ENCODE measurements at places on chromosomes 5 and 9.

DNA sequence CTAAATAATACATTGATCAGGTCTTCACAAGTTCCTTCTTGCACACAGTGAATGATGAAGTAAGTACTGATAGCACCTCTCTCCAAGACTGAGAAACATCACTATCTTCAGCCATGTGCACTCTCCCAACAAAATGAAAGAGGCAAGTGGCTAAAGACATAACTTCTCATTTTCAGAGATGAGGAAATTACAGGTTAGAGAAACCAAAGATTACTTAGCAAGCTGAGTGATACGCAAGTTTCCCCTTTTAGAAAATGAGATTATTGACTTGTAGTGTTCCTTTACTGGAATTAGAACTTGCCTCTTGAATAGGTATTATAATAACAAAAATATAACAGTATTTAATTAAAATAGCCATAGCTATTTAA, 21.6 kb downstream of the CEMIP2 start:
- no peak for DNase-seq

GRCh38 chr5:149018909-149019443, 43.9 kb downstream of the SH3TC2 start:
- no peak for DNase-seq

GRCh38 chr5:168334695-168335094, 43.2 kb downstream of the WWC1 start:
- no peak for DNase-seq

DNA sequence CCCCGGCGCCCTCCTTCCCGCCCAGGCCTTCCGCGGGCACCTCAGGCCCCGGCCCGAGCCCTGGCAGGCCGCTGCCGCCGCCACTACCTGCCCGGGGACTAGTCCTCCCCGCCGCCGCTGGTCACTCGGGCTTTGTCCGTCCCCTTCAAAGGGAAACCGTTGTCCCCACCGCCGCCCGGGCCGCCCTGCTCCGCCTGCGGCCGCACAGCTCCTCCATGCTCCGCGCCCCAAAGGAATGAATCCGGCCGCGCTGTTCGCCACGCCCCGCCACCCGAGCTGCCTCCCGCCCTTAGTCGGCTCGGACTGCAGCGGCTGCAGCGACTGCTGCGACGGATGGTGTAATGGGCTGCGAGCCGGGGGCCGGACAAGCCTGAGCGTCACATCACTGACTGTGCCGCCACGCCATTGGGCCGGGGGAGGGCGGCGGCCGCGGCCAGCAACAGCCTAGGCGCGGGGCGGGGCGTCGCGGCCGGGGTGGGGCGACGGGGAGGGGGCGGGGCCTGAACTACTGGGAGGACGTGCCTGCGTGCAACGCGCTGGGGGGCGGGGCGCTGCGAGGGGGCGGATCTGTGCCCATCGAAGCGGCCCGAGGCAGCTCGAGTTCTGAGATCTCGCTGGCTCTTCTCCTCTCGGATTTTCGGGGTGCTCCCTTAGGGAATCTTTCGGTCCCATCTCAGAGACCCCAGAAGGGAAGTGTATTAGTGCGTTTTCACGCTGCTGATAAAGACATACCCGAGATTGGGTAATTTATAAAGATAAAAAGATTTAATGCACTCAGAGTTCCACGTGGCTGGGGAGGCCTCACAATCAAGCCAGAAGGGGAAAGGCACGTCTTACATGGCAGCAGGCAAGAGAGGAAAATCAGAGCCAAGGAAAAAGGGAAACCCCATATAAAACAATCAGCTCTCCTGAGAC, at the start of gene FEM1C:
Gene FEM1C, minus strand, starts transcription at position 340 of the 915 bp plus-strand sequence. CDS start 1,282 bp downstream, outside the sequence.
- DNase-seq = peak; percentile 97

- no peak for DNase-seq
Observed at GRCh38 chr9:121372239-121373010, 2.4 kb upstream of the STOM start.

GRCh38 chr9:109560470-109561132, 62.5 kb upstream of the PTPN3 start:
- no peak for DNase-seq

DNA sequence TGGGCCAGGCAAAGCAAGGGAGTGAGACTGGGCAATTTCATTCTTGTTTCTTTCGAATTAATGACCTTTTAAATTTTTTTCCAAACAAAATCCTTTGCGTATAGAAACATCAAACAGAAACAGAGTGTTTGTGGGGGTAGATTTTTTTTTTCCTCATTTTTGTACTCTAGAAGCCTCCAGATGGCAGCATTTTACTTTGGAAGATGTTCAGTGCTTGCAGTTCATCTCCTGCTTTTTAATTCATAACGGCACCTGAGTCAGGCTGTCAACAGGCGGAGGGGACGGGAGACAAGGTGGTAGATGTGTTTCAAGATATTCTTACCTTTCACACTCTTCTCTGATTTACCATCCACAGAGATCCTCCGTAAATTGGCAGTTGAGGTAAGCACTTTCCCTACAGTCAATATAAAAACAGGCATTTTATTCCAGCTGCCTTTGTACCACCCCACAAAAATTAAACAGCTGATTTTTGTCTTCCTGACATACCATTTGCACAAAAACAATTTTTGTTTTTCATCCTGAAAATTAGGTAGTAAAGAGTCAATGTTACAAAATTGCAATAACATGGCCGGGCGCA, 99.5 kb upstream of the FBXL17 start:
- no peak for DNase-seq

- DNase-seq = no peak
Observed at GRCh38 chr5:118378959-118379358, 609.4 kb downstream of the DTWD2 start.

DNA sequence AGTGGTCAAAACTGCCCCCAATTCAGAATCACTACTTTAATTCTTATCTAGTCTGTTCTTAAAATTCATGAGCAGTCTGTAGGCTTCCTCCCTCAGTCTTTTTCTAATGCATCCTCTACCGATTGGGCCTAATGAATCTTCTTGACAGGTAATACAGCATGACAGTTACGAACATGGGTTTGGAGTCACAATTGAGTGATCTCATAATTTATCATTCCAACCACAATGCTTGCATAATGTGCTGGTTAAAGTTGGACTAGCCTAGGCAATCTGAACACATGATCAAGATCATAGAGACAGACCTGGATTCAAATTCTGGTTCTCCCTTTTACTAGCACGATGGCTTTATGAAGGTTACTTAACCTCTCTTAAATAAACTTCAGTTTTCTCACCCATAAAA, 33.1 kb upstream of the SETD9 start:
- no peak for DNase-seq

DNA sequence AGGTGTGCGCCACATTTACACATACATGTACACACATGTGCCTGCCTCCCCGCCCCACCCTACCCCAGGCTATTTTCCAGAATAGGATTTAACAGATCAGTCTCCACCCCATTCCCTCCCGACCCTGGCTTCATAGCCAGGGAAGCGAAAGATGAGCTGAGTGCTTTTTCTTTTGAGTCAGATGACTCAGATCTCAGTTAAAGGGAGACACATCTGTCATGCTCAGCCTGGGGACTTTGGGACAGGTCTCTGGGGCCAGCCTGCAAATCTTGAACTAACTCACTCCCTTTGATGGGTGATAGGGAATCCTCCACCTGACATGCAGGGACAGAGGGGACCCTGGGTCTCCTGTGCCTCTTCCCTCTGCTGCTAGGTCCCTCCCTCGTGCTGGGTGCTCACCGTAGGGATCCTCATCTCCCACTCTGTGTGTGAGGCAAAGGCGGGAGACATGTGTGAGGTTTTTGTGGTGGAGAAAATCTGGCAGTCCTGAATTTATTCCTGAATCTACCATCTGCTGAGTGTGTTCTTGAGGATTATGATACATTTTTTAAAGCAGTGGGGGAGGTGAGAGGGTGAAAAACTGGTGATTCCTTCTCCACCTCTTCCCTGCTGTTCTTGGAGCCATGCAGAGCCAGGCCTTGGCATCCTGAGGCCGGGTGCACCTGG, 37.7 kb downstream of the NEUROG1 start:
- DNase-seq = no peak

GRCh38 chr9:127264462-127265219, at the start of gene GARNL3:
Gene GARNL3 (plus strand): TSS chr9:127264774. CDS start chr9:127264878, 104 bp downstream.
- DNase-seq = no peak

GRCh38 chr5:6760686-6761085, 47.5 kb downstream of the TENT4A start:
- no peak for DNase-seq

- no peak for DNase-seq
Observed at GRCh38 chr5:132260051-132260450, 2.6 kb downstream of the PDLIM4 start.

DNA sequence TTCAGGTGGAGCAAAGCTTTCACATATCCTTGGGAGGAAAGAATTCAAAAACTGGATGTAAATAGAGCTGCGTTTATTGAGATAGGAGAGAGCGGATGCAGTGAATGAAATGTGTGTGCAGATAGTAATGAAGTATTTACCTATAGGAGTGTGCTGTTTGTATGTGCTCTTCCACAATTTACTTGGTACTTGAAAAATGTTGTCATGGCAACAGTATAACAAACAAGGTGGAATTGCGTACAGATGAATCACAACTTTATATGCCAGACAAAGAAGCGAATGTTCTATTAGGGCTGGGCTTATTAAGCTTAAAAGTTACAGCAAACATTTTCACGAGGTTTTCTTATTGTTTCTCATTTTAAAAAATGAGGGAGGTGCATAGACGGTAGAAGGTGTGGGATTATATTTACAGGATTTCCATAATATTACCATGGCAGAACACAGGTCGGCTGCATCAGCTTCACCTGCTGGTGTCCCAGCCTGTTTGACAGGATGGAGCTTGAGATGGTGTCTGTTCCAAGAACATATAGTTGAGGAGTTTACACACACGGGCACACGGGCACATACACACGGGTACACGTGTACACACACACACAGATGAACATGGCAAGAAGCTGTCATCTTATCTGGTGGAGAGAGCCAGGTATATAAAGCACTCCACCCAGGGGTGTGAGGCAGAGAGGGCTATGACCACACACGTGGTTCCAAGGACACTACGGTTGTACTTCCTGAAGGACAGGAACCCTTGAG, 155.7 kb downstream of the RMI1 start:
- DNase-seq = no peak

GRCh38 chr5:137808503-137809135, 54.5 kb upstream of the HNRNPA0 start:
- DNase-seq = no peak

GRCh38 chr9:72360324-72360723, 4.7 kb downstream of the ZFAND5 start:
- DNase-seq = no peak

DNA sequence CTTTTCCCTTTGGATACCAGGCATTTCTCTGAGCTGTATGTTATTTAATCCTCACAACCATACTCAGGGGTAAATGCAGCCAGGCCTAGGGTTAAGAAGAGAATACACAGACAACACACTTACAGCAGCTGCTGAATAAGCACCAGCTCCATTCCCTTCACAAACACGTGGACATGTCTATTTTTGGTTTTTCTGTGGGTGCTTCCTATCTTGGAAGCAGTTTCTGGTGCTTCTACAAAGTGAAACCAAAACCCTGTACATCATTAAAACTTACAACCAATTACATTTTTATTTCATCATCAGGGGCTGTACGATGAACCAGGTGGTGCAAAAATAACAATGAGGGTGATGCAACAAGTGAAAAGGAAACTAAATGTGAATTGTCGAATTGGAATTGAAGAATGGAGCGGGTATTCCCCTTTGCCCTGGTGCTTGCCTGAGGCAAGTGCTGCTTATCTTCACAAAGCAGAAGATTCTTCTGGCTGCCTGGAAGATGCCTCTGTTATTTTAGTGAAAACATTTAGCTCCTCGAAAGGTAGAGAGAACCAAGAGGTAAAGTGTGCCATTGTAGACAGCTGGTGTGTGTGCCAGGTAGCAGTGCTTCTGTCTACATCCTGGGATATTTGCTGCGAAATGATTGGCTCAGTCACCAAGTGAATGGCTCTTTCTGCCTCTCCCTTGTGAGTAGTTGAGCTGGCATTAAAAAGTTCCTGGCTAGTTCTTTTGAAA, 18.6 kb upstream of the IFNB1 start:
- DNase-seq = peak; percentile 20

DNA sequence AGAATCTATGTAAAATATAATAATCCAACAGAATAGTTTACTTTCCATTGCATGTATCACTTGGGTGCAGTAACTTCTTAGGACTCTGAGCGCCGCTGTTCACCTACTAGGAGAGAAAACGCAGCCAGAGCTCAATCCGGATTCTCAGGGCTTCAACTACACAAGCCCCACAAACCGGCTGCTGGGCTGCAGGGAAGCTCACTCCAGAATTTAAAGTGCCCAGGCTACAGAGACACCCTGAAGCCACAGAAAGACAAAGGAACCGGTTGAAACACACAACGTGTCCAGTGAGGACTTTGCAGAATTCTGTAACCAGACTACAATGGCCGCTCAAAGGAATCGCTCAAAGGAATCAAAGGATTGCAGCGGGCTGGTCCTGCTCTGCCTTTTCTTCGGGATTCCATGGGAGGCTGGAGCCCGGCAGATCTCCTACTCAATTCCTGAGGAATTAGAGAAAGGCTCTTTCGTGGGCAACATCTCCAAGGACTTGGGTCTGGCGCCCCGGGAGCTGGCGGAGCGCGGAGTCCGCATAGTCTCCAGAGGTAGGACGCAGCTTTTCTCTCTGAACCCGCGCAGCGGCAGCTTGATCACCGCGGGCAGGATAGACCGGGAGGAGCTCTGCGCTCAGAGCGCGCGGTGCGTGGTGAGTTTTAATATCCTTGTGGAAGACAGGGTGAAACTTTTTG, at the start of gene PCDHGA10:
Gene PCDHGA10, plus strand, starts transcription at position 134 of the 686 bp plus-strand sequence. Its CDS starts 189 bp downstream, at position 323.
- peak; percentile 43 for DNase-seq

DNA sequence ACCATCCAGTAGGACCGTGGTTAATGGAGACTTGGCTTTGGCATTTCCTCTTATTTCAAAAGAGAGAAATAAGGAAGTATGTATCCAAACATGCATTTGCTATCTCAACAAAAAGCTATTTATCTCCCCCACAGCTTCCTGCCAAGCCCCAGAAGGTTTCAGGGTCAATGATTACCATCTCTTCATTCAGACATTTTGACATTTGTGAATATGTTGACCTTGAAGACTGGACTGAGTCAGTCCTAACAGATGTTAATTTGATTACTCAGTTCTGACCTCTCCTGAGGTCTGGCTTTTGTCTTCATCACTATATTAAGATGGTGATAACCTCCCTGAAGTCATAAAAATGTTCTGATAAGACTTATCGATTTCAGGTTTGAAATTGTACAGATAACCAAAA, 479.4 kb downstream of the AGTPBP1 start:
- no peak for DNase-seq

GRCh38 chr9:105295201-105295550, 50.7 kb downstream of the SLC44A1 start:
- no peak for DNase-seq

DNA sequence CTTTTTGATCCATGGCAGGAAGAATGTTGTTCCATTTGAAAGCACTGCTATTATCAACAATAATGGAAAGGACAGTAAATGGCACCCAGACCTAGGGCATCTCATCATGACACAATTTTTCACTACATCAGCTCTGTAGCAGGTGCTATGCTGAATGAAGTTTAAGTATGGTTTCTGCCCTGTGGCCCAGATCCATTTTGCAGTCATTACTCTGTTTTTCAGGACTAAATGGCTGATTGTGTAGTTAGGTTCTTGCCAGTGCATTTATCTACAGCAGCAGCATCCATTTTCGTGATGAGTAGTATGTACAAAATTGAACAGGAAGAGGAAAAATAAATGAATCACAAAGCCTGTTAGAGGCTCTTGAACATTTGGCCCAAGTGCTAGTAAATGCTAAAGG, 270.5 kb upstream of the CD180 start:
- no peak for DNase-seq

Data from activated T-cell treated with anti-CD3 and anti-CD28 coated beads for 24 hours (primary cell).